NCI-H82 (cell line): ENCODE measurements at places on chromosomes 6 and 20.

- DNase-seq = no peak
Measured at GRCh38 chr6:46104209-46104608, 25.6 kb upstream of the ENPP4 start.

- DNase-seq = no peak
Measured at GRCh38 chr6:122755901-122756300, 23.6 kb upstream of the FABP7 start.

DNA sequence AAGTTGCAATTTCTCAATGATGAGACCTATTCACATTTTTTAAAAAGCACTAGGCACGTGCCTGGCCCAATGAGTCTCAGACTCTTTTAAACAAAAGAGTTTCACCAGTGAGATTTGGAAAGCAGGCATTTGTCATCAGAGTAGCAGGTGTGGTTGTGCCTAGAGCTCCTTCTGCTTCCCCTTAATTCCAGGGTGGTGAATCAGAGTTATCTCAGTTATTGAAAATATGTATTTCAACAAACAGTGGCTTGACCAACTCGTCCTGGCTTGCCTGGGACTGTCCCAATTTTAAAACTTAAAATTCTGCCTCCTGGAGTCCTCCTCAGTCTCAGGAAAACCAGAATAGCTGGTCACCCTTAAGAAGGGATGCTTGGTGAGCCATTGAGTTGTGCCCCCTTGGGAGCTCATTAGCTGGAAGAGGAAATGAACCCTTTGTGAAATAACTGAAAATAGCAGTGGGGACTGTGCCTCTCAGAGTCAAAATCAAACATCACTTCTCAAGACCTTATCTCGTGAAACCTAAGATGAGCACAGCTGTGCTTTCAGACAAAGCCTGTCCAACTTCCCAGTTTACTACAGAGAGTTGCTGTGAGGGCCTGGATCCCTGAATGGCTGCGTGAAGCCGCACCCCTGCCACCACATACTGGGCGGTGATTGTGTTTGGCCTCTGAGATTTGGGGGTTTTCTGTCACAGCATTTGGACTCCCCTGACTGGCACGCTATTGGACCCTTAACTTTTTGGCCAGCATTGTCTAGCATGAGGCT lies 116.3 kb downstream of the ANKRD60 start:
- no peak for DNase-seq

DNA sequence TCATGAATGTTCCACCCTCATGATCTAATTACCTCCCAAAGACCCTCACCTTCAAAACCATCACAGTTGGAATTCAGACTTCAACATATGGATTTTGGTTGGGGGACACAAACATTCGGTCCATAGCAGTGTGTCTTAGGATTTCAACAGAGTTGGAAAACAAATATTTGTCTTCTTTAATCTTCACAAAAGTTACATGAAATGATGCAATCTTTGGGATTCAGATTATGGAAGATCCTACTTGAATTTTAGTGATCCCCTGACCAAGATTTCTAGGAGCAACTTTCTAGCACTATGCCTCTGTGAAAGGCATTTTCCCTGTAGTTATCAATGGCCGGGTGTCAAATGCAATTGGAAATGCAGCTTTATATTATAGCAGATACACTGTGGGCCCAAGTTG lies 86.5 kb downstream of the TRMT11 start:
- DNase-seq = no peak

GRCh38 chr6:111353912-111354462 lies 129.0 kb downstream of the REV3L start:
- no peak for DNase-seq

DNA sequence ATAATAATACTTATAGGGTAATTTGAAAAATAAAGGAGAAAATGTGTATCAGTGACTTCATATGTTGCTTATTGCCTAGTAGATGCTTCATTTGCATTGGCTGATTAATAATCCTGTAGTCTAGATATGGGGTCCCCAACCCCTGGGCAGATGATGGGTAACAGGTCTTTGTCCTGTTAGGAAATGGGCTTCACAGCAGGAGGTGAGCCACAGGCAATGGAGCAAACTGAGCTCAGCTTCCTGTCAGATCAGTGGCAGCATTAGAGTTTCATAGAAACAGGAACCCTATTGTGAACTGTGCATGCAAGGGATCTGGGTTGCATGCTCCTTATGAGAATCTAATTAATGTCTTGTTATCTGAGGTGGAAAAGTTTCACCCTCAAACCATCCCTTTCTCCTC lies 1049.5 kb upstream of the EPHA7 start:
- DNase-seq = no peak

DNA sequence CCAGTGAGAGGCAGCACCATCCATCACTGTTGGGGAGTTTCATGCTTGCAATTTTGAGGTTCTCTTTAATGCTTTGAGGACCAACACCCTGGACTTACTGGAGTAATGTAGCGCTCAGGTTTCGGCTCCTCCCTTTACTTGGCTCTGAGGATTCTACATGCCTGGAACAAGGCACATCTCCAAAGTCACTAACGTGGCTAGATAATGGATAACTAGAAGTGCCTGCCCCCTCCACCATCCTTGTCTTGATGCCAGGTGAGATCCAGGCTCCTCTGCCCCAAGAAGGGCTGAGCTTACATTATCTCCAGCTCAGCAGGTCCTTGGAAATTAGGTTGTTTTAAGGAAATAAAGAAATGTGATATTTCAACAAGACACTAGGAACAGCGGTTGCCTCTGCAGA lies 75.5 kb upstream of the ZNFX1 start:
- DNase-seq = no peak

GRCh38 chr20:49608752-49609670 lies 41.1 kb upstream of the PTGIS start:
- peak; percentile 82 for DNase-seq

- DNase-seq = no peak
Measured at GRCh38 chr20:31901615-31902014, 31.2 kb downstream of the TTLL9 start.

DNA sequence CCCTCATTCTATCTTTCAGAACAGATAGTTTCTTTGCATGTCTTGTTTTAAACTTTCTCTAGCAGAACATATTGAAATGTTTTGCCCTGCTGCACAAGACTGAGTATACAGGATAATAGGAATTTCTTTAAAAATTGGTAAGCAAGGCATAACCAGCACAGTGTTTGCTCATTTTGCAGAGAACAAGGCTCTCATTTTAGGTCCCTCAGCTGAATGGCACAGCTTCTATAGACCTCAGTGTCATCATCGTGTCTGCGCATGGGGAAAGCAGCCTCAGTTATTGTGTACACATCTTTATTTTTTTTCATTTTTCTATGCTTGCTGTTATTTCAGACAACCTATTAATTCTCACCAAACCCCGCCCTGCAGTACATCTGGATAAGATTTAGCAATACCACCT lies 35.7 kb downstream of the TTI1 start:
- no peak for DNase-seq

DNA sequence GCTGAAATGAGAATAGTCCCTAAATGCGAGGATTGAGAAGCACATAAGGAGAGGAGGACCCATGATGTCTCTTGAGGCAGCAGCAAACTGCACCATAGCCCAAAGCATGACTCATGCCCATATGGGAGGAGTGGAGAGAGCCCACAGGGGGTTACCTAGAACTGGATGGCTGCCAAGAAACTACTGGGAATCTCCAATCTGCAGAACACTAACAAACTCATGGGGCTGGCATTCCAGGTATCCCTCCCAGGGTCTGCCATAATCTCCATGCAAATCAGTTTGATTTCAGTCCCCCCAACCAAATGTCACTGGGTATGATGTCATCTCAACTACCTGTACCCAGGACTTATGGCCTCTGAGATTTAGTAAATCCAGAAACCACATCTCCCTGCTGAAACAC lies 410.5 kb downstream of the PTPRT start:
- DNase-seq = peak; percentile 74

- peak; percentile 34 for DNase-seq
Measured at GRCh38 chr20:9323622-9324021, 190.8 kb upstream of the LAMP5 start.

DNA sequence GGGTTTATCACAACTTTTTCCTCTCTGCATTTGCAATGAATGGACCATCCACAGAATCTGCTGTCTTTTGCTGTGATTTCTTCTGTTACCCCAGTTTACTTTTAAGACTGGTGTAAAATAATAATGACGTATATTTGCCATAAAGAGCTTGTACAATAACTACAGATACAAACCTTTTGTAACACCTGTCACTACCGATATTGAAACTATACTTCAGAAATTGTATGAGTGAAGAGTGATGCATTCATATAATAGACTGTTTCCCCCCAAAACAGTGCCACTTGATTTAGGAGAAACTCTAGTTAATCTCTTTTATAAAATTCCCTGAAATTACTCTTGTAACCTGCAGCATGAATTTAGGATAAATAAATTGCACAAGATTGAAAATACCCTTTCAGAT lies 26.4 kb upstream of the PIM1 start:
- no peak for DNase-seq

DNA sequence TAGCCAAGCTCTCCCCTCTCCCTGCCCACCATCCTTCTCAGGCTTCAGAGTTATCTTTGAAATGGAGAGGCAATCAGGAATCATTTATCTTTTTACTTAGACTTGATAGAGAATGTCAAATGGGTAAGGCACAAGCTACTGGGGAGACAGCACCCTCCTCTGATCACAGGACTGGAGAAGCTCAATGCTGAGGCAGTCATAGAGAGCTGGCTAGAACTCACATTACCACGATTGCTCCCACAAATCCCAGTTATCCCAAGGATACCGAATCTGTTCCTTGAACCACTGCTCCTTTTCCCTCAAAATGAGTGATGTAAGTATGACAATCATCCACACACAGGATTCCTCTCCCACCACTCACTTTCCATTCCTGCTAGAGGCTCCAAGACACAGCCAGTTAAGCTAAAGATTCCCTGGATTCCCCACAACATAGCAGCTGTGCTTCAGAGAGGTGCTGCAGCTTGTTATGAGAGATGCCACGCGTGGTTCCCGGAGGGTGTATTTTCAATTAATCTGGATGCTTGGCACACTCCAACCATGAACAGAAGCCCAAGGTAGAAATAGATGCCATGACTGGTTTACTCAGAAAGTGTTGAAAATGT lies 96.2 kb upstream of the VGLL2 start:
- DNase-seq = no peak

DNA sequence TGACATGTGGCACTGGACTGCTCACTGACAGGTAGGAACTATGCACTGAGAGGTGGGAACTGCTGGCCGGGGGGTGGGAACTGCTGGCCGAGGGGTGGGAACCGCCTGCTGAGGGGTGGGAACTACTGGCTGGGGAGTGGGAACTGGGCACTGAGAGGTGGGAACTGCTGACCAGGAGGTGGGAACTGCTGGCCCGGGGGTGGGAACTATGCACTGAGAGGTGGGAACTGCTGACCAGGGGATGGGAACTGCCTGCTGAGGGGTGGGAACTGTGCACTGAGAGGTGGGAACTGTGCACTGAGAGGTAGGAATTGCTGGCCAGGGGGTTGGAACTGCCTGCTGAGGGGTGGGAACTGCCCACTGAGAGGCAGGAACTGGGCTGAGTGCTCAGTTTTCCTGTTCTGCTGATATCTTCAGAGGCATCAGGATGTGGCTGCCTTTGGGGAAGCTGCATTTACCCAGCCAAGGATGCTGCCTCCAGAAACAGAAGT lies 90.2 kb downstream of the THBS2 start:
- DNase-seq = no peak

GRCh38 chr6:170108890-170109587 lies 181.8 kb downstream of the DLL1 start:
- DNase-seq = no peak

DNA sequence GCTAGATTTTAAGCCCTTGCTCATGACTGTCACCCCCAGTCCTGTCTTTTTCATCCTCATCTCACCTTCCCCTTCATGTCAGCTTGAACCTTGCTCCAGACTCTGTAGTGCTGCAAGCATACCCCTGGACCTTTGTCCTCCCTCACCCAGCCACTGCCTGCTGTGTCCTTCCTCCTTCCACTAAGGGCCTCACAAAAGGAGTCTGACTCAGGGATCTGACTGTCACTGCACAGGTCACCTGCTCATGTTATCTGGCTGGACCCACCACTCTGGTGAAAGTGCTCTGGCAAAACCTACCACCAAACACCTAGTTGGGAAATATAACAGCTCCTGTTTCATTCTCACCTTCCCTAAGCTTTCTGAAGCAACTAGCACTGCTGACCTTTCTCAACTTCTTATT lies 151.4 kb downstream of the INSM1 start:
- DNase-seq = no peak

GRCh38 chr6:120990866-120991265 lies 343.4 kb downstream of the TBC1D32 start:
- no peak for DNase-seq

DNA sequence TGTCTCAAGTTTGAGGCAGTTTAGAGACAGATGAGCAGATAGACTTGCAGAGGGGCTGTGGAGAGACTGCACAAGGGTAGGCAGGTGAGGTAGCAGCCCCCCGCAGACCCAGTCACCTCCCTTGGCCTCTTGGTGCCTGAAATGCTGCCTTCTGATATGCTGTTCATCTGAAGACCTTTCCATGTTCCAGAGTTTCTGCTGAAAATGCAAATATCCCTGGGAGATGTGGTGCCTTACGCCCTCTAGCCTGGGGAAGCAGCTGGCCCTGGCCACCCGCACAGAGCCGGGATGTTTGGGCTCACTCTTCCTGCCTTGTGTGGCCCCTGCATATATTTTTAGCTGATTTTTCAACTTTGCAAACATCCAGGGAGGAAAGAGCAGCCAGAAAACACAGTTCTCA lies 51.4 kb downstream of the TMEM242 start:
- no peak for DNase-seq

DNA sequence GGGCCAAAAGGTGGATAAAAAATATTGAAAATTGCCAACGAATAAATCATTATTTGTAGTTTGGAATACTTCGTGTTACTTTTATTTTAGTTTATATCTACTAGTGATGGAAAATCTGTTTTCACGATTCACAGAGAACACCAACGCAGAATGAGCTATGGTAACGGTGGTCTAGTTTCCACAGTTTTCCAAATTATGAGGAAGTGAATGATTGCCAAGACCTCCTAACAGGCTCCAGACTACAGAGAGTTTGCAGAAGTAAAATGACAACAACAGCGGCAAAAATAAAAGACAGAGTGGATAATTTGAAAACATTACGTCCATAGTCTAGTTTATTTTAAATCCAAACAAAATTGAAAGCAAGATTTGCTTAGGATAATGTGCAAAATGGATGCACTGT lies 57.0 kb upstream of the AIG1 start:
- DNase-seq = no peak

- DNase-seq = peak; percentile 73
Measured at GRCh38 chr6:33249732-33250630, 21.7 kb downstream of the VPS52 start.

DNA sequence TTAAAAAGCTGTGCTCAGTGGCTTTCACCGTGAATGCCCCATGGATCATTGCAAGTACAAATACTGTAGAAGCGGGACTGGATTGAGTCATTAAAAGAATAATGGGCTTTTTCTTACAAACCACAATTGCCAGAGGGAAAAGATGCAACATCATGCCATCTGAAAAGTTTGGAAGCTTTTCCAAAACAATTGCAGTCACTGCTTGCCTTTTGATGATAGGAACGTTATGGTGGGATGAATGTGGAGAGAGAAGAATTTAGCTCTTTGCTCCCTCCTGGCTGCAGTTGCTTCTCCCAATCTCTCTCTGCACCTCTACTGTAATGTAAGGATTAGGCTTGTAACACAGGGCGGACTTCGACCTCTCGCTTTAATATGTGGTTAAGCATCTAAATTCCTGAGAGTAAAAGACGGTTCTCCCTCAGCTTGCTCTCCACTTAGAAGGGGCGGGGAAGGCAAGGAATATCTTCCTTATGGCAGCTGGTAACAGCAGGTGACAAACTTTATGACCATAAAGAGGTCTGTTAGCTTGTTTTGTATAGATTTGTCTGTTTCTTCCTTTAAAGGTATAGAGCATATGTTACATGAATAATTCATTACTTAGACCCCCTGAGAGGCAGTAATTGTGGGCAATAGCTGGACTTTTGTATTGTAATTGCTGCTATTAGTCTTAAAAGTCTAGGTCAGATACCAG lies 376.1 kb downstream of the UTRN start:
- DNase-seq = no peak
